ENCODE measurements at places on chromosomes 5 and 9. TPM values are rescaled to one million over a fixed set of nuclear protein-coding genes. Genes with fewer than 3 reads are reported as not detected.

LCN12 gene
- total RNA-seq = 16.8 TPM

GRCh38 chr9:134407121-134407779 lies 81.0 kb downstream of the RXRA start:
- peak; percentile 78 for DNase-seq

DNA sequence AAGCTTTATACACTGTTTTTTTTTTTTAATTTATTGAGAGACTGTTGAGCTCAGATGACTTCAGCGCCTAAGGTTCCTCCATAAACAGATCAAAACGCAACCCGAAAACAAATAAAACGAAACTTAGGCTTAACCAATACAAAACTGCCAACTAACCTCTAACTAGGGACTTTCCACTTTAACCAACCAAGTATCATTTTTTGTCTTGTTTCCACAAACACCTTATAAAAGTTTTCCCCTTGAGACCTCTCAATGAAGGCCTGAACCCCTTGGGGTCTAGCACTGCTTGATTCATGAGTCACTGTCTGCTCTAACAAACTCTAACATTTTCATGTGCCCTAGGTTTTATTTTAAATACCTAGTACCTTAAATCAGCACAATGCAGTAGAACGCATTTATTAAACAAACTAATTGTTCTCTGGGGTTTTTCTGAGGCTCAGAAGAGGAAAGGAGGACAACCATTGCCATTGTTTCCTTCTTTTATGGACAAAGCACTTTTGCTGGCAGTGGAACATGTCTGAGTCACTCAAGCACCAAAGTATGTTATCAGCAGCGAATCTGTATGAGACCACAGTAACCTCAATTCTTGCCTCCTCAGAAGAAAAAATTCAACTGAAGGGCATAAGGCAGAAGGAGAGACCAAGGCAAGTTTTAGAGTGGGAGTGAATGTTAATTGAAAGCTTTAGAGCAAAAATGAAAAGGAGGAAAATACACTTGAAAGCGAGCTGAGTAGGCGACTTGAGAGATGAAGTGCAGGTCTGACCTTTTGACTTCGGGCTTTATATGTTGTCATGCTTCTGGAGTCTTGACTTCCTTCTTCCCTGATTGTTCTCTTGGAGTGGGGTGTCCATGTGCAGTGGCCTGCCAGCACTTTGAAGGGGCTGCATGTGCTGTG lies 97.7 kb upstream of the HCN1 start:
- no peak for DNase-seq

ANP32B gene
- 39.0 TPM for total RNA-seq

GRCh38 chr9:133690081-133690561 lies 48.0 kb downstream of the SARDH start:
- no peak for DNase-seq

DNA sequence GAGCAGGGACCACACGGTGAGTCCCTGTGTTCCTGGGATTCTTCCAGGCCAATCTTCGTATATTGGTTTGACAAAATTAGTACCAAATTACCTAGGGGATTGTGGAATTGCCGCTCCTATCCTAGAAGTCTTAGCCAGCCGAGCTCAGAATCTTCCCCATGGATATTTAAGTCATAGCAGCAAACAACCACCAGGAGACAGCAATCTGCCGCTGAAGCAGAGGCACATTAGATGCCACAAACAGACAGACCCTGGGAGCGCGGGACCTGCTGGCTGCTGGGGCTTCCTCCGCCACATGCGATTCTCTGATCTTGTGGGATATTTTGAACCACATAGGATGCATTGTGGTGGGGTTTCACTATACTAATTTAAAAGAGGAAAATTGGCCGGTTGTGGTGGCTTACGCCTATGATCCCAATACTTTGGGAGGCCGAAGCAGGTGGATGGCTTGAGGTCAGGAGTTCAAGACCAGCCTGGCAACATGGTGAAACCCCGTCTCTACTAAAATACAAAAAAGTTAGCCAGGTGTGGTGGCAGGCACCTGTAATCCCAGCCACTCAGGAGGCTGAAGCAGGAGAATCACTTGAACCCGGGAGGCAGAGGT lies 31.7 kb upstream of the ZBTB43 start:
- DNase-seq = no peak

COL23A1 gene
- 12.3 TPM for total RNA-seq

GRCh38 chr5:137191179-137191578 lies 307.9 kb downstream of the SPOCK1 start:
- DNase-seq = no peak

GRCh38 chr9:136250676-136251075 lies 5.1 kb upstream of the QSOX2 start:
- no peak for DNase-seq

GABRA1 gene
- total RNA-seq = not detected

DNA sequence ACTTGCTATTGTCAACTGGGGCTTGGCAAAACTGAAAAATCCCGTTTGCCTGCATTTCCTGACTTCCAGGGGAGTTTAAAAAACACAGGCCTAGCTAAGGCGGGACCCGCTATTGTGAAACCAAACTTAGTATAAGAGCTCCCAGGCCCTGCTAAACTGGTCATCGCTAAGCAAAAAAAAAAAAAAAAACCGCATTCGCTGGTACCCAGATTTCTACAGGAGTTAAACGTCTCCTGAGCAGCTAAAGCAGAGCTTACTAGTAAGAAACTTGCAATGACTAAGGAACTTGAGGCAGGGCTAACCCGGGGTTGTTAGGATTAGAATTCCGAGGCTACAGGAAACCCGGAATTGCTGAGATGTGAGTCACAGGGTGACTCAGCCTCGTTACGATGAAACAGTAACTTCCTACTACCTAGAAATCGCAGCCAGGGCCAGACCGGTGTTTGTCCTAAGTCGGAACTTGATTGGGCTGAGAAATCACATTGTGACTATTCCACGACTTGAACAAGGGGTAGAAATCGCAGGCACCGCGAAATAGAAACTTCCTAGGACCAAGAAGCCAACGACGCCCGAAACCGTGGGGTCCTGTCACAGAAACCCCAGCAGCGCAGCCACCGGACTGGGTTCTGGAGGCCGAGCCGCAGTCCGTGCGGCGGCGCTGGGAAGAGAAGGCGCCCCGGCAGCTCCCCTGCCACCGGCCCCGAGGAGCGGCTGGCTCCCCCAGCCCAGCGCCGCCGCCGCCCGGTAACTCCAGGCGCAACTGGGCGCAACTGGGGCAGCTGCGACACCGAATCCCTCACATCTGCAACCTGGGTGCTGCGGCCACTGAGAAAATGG lies 89.4 kb downstream of the ANXA2R start:
- DNase-seq = peak; percentile 34

DNA sequence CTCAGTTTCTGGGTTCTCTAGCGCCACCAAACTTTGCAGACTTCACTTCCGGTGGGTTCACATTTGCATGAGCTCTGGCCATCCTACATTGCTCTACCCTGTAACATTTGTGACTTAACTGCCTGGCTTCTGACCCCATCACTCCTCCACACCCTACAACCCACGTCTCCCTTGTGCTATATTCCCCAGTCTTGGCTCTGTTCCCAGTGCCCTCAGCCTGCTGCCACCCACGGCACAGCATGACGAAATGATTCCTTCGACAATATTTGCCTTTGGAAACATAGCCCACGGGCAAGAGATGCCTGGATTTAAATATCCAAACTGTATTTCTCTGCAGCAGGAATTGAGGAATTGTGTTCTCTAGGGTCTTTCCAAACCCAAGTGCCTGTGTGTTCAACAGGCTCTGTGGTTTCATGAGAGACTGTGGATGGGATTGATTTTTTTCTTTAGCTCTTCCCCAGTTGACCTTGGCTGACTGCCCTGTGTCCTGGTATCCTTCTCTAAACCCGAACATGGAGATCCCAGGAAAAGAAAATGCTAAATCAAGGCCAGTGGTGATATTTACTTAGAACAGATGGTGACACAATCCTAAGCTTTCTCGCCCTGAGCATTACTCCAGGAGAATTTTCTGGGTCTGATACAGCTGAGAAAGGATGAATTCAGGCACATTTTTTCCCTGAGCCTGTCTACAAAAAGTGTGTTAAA lies 44.4 kb upstream of the GRIA1 start:
- peak; percentile 40 for DNase-seq

GPRIN1 gene
- not detected for total RNA-seq

GHR gene
- 39.1 TPM for total RNA-seq

DNA sequence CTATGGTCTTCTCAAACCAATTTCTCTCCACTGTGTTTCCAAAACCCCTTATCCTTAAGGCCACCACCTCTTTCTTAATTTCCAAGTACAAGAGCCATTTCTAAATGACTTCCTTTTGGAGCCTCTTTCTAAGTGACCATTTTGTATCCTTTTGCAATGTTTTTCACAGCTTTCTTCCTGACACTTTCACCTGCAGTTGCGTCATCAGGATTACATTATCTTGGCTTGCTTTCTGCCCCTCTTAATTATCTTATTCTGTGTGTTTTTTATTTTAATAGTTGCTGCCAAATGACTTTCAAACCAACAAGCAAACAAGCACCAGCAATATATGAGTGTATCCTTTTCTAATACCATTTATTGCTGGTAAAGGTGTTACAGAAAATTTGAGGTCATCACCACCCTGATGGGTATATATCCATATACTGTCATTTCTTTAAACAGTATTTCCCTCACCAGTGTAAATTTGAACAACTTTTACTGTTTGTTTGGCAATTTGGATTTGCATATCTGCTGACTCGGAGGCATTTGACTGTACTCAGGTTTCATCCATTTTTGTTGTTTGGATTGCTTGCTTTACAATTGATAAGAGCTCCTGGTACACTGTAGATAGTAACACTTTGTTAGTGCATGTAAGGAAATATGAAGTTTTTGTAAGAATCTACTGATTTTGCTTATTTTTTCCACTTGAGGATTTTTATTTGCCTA lies 5.4 kb upstream of the ANXA1 start:
- DNase-seq = no peak

- DNase-seq = no peak
Measured at GRCh38 chr9:110446171-110446570, 108.5 kb upstream of the TXNDC8 start.

GRCh38 chr9:69932901-69933300 lies 110.7 kb upstream of the MAMDC2 start:
- DNase-seq = no peak

ZNF483 gene
- 11.3 TPM for total RNA-seq

DNA sequence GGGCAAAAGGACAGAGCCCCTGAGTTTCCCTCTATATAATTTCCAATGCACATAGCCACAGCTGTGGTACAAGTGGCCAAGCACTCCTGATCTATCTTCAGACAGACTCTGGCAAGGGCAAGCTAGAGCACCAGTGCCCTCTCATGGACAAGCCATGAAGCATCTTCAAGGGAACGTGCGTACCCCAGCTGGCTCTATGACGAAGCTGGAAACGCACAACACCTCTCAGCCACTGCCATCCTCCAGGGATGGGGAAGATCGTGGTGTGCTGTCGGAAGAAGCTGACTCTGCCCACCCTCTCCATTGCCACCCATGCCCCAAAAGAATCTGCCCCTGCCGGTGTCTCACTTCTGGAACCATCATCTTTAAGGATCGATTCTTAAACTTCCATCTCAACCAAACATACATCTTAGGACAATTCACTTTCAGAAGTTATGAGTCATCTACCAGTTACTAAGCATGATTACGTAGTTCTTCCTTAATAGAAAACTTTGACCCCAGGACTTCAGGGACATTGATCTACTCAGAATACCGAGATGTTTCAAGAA lies 482.9 kb downstream of the AGTPBP1 start:
- peak; percentile 66 for DNase-seq

DNA sequence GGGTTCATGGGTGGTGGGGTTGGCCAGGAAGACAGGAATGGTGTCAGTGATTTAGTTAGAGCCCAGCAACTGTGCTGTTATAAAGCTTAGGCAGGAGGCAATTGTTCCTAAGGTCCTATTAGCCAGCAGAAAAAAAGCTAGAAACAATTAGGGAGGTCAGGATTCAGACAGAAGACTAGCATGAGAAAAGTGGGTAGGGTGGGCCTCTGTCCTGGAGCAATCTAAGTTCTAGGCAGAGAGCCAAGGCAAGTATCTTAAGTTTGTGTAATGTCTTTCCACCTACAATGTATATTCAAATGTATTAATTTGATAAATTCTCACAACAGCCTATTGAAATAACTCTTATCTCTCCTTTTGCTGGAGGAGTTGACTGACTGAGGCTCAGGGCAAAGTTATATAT lies 6.1 kb upstream of the ZFAND5 start:
- no peak for DNase-seq
